NCI-H1436 treated with DMSO at 0.1 percent for 48 hours (cell line): ENCODE measurements at places on chromosomes 6 and 20.
A peak's percentile ranks its signal among the peaks of the same experiment; 100 is the strongest.

DNA sequence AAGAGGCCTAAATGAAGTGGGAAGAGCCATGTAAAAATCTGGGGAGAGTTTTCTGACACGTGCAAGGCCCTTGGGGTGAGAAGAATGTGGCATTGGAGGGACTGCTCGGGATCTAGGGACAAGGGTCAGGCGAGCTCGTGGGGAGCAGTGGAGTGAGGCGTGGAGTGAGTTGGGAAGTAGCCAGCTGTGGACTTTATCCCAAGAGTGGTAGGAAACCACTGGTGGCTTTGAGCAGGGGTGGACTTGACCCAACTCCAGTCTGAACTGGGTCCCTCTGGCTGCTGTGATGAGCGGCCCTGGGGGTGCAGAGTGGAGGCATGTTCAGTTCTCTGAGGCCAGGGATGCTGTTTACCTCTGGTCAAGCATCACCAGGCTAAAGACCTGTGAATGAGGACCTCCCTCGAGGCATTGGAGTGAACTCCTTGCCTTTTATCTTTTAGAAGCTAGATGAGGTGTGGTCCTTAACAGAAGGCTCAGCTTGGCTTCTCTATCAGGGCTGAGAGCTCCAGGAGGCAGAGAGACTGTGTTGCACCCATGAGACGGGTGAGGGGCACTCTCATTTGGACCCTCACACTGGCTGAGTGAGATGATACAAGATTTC is 20.6 kb downstream of the SLC22A1 start:
- no peak for DNase-seq

- DNase-seq = no peak
Measured at GRCh38 chr20:10653599-10654249, 20.1 kb downstream of the JAG1 start.

DNA sequence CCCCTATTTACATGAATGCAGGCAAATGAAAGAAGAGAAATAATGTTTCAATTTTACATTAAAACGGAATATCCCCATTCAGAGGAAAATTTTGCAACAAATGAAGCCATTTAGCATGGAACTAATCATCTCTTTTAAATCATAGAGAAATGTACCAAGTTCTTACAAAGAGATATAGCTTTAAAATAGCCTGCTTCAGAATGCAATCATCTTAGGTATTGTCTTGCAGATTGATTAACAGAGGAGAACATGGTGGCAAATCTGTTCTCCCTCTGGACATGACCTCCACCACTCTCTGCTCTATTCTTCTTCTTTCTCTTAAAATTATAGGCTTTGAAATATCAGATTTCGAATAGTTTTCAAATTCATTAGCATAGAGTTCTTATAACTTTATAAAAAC is 155.7 kb upstream of the DTNBP1 start:
- DNase-seq = no peak

DNA sequence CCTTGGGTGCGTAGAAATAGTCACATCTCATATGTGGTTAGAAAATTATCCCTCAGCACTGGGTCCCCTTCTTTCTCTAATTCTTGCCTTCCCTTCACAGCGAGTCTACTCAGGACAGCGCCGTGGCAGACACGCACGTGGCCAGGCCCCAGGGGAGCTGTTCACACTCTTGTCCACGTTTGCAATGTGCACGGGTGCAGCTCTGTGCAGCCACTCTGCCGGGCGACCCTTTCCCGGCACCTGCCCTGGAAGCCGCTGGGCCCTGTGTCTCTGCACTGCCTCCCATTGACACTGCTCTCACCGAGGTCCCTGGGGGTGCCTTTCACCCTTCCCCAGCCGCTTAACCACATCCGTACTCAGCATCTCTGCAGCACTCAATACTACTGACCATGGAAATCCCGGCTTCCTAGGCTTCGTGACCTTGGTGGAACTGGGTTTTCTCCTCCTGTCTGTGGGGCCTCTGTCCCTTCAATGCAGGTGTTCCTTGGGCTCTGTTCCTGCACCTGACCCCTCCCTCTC is 104.9 kb downstream of the DACT2 start:
- DNase-seq = no peak

- DNase-seq = no peak
Measured at GRCh38 chr20:58711266-58712051, 18.9 kb downstream of the NPEPL1 start.

GRCh38 chr20:2799271-2799670 is 1.2 kb downstream of the CPXM1 start:
- no peak for DNase-seq

DNA sequence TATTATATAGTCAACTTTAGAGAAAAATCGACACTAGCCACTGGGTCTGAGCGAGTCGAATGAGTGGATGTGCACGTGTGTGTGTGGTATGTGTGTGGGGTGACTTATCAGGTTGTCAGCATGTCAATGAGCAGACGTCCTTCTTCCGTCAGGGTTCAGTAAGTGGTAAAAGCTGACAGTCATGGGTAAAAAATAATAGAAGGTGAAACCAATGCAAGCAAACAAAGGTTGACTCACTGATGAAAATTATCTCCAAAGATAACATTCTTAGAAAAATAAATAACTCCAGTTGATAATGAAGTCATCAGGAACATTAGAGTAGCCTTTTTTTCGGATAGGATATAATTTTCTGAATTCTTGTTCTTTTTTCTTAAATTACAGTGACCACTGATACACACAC is 243.8 kb upstream of the FOXQ1 start:
- DNase-seq = no peak

- no peak for DNase-seq
Measured at GRCh38 chr20:63499338-63499969, 571 bp upstream of the EEF1A2 start.

GRCh38 chr6:163485388-163485851 is 70.9 kb downstream of the QKI start:
- no peak for DNase-seq

DNA sequence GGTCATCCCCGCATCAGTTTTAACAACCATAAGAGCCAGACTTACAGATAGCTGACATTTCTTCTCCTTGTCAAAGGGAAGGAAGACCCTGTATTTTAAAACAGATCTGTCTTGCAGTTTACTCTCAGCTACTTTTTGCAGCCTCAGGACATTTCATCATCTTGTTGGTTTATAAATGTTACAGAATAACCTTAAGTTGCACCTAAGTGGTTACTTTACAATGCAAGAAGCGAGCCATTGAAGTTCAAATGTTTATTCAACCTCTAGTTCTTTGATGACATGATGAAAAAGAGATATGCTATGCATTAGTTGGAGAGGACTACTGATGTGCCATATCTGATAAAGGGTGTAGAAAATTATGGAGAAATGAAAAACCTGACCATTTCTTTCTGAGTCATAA is 187.9 kb upstream of the COL21A1 start:
- no peak for DNase-seq

DNA sequence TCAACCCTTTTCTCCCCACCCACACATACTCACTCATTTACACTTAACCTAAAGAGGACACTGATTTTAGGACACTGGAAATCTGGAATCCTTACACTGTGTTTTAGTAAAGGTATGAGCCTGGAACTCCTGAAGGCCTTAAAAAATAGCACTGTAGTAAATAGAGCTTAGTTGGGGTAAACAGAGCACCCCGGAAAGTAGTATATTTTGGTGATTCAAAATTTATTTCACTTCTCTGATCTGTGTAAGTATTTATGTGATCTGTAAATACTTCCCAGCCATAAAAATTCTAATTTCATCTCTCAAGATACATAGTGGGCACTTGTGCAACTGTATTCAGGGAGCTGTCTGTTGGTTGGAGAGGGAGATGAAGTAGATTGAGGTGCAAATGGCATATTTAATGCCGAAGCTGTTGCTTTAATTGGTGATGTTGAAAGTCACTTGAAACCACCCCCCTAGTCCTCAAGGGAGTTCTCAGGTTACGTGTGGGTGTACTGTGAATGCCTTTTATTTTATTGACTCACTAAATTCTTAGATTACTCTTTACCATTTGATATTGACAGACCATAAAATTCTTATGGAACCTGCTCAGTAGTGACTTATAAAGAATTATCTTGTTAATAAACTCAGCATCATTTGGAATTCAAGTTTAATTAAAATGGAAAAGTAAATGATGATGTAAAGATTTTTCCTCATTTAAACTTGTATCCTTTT is 154.9 kb downstream of the SOX4 start:
- DNase-seq = peak; percentile 86

DNA sequence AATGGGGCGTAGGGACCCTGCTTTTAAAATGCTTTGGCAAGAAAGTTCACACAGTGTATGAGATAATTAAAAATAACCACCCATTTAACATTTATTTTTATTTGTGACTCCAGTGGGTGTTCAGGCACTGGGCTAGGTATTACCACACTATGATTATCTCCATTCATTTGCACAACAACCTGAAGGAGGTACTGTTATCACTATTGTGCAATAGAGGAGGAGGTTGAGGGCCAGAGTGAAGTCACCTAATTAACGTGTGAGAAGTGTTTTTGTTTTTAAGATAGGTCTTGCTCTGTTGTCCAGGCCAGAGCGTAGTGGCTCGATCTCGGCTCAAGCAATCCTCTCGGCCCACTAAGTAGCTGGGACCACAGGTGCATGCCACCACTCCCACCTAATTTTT is 29.2 kb downstream of the MAK start:
- no peak for DNase-seq

- no peak for DNase-seq
Measured at GRCh38 chr6:52423448-52423847, 3.3 kb downstream of the EFHC1 start.

DNA sequence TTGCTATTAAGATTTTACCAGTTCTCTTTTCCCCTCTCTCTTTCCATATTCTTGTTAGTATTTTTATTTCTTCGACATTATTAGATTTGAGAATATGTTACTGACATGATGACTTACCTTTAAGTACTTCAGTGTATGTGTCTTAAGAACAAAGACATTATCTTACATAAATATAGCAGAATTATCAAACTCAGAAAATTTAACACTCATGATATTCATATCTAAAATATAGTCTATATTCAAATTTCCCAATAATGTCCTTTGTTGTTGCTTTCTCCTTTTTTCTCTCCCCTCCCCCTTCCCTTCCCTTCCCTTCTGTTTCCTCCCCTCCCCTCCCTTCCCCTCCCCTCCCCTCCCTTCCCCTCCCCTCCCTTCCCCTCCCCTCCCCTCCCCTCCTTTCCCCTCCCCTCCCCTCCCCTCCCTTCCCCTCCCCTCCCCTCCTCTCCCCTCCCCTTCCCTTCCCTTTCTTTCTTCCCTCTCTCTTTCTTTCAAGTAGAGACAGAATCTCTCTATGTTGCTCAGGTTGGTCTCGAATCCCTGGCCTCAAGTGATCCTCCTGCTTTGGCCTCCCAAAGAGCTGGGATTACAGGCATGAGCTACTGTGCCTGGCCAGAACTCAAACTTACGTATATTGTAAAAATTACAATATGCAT is 56.5 kb downstream of the RSPH3 start:
- no peak for DNase-seq

DNA sequence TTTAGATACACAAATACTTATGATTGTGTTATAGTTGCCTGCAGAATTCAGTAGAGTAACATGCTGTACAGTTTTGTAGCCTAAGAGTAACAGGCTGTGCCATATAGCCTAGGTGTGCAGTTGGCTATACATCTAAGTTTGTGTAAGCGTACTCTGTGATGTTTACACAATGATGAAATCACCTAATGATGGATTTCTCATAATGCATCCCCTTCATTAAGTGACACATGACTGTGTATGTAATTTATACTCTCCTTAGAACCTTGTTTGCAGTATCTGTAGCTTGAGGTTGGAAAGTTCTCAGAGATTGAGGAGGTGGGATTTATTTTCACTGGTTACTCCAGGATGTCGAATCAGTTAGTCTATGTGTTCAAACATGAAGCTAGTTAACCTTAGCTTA is 67.0 kb upstream of the TMEM30A start:
- no peak for DNase-seq

DNA sequence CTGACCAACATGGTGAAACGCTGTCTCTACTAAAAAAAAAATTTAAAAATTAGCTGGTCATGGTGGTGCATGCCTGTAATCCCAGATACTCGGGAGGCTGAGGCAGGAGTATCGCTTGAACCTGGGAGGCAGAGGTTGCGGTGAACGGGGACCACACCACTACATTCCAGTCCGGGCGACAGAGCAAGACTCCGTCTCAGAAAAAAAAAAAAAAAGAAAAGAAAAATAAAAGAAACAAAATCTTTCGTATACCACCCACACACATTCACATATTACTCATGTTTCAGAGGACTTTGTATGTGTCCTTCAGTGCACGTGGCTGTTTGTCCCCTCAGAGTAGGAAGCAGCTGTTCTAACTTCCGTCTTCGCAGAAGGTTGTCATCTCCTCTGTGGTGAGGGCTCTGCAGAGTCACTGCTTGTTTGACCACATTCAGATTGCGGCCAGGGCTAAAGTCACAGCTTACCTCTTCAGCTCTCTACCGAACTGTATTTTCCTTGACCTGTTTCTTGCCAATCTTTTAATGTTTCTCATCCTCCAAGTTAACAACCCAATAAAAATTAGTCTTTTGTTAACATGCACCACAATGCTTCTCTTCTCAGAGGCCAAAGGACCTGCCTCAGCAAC is 36.6 kb upstream of the HIVEP1 start:
- no peak for DNase-seq

- no peak for DNase-seq
Measured at GRCh38 chr20:4081421-4081820, 66.1 kb upstream of the RNF24 start.

DNA sequence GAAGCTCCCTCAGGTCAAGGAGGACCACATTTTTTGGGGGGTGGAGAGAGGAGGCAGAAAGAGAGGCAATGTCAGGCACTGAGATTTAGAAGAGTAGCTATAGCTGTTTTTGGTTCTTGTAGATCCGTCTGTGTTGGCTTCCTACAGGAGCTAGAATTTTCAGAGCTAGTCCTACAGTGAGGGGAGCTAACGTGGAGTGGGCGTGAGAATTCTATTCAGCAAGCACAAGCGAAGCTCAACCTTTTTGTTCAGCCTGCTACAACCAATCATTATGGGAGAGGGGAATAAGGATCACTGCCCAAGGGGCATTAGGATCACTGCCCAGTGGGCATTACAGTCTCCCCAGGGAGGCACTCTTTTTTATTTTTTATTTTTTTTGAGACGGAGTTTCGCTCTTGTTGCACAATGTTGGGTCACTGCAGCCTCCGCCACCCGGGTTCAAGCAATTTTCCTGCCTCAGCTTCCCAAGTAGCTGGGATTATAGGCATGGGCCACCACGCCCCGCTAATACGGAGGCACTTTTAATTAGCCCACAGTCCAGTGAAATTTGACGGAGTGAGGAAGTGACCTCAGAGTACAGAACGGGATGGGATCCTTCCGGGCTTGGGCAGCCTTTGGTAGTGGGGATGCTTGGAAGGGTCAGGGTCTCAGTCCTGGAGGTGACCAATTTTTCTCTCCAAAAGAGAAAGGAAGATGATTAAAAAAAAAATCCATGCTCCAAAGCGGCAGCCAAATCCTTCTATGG is 1.1 kb upstream of the PANK2 start:
- no peak for DNase-seq

GRCh38 chr6:35077713-35078105 is 63.4 kb downstream of the TCP11 start:
- no peak for DNase-seq

GRCh38 chr6:108497883-108498282 is 62.8 kb upstream of the FOXO3 start:
- DNase-seq = no peak

GRCh38 chr6:10404799-10405512 is 9.9 kb downstream of the TFAP2A start:
- no peak for DNase-seq

- no peak for DNase-seq
Measured at GRCh38 chr6:144159223-144159622, 8.9 kb downstream of the STX11 start.
